ENCODE measurements at places on chromosomes 2 and 18.
A peak's percentile ranks its signal among the peaks of the same experiment; 100 is the strongest.

DNA sequence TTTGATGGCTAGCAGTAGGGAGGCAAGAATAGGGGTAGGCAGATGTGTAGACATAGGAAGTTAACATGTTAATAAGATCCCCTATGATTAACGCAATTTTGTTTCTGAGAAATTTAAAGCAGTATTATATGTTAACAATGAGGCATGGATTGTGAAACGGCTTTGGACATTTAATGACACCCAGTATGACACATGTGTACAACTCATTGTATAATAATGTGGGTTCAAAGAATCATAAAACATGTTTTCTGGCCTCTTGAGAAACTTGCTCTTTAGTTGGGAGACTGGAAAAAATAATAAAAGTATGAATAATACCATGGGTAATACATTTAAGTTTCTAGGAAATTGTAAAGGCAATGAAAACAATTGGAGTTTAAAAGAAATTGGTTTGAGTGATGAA is 332.1 kb upstream of the CDH20 start:
- DNase-seq: no peak

DNA sequence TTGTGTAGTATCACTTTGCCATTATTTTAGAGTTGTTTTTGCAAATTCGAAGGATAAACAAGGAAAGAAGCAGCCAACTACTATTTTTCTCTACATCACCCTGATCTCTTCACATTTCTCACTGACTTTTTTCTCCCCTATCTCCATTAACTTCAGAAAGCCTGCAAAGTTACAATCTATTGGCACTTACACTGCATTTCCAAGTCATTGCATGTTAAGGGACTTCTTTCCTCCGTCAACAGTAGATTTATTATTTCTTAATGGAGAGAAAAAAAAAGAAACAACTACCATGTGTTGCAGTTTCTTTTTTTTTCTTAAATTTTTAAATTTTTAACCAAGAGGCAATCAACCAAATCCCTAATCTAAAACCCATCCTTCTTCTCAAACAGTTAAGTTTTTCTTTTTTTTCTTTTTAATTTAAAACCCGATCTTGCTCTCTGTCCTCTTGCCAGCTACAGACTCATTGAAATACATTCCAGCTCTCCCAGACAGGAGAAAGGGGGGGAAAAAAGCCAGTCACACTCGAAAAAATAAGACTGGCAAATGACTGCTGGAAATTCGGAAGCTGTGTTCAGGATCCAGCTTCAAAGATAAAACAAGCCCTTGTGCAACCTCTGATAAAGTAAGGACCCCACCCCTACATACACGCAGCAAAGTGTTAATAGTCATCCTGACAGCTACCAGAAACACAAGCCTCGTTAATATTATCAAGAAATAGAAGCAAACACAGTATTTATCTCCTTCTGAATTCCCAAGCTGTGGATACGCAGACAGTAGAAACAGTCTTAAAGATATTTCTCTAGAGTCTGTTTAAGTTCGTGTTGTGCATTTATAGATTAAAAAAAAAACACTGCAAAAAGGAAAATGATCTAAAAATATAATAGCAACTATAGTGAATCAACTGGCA is 1.3 kb downstream of the LRRTM4 start:
- DNase-seq: no peak

- DNase-seq: no peak
These were observed 323.1 kb downstream of the CTNNA2 start for GRCh38 chr2:79835911-79836310.

DNA sequence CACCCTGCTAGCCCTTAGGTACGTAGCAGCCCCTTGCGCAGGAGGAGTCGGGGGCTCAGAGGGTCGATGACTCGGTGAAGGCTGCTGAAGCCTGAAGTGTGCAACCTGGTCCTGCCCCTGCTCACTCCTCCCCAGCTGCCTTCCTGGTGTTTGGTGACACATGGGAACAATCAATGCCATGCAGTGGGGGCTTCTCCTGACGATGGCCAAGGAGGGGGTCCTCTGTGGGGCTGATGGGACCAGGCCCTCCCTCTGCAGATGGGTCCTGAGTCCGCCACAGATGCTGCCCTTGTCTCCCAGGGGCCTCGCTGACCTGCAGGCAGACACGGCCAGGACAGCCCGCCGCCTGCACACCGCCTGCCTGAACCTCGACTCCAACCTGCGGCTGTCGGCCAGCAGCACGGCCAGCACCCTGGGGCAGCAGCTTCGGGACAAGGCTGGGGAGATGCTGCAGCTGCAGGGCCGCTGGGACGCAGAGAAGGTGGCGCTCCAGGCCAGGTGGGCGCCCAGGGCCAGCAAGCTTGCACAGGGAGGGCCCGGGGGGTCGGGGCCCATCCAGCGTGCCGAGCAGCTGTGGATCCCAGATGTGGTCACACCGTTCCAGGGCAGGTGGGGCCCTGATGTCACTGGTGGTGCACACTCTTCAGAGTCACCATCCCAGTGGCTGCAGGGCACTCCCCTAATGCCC is 24.6 kb downstream of the CROCC2 start:
- no peak for DNase-seq

- peak; percentile 44 for DNase-seq
These were observed 6.9 kb downstream of the CREG2 start for GRCh38 chr2:101380376-101380775.

DNA sequence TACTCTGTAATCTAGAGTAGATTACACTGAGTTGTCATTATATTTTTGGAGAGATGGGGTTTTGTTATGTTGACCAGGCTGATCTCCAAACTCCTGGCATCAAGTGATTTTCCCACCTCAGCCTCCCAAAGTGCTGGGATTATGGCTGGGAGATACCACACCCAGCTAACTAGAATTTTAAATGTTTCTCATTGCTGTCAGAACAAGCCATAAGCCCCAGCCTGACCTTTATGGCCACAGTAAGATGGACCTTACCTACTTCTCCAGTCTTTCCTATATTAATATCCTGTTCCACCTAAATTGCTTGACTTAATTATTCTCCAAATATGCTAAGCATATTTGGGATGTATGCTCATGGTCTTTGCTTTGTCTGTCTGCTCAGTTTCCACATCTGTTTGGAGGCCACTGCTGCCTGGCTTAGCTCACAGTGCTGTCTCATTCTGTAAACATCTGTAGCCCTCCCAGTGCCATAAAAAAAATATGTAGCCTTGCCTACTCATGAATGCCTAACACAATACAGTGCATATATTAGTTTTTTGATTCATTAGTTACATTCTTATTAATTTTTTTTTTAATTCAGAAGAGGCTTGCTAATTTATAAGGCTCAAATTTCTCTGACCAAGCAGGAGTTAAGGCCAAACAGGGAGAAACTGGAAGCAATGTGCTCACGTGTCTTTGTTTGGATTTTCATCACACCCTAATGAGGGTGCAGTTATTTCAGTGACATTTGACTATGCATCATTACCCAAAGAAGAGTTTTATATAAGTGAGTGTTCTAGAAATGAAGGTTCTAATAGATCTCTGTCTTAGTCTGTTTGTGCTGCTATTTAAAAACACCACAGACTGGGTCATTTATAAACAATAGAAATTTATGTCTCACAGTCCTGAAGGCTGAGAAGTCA is 45.3 kb upstream of the PSME4 start:
- DNase-seq: no peak

DNA sequence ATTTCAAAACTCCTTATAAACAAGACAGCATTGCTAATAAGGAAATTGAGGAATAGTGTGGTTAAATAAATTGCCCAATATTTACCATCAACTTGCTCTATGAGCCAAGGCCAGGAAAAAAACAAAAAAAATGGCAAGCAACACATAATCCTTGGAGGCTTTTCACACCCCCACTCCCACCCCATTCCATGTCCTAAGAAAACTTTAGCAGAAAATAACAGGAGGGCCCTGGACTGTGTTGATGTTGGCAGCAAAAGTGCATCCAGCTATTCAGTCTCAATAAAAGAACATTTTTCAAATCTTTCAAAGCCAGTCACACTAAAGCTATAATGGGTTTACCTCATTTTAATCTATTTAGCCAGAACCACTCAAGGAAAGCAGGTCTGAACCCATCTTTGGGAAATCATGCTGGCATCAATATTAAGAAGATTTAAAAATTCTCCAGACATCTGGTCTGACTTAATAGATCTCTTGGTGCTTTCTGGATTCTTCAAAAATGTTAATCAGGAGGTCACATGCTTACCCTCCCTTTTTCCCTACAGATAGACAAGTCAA is 34.6 kb upstream of the STK17B start:
- DNase-seq: no peak

DNA sequence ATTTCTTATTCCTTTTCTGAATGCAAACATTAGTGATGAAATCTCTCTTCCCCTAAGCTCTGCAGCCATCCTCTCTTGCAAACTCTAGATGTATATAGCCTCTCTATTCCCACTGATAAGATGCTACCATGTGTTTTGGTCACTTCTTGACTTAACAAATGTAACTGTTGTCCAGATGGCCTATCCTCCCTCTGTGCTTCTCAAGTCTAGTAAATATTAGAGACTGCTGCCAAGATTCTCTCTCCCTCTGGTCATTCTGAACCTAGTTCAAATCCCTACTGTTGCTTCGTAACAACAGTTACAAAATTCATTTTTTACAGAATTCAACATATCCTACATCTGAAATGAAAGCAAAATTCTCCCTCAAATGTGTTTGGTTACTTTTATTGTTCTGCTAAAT is 156.6 kb downstream of the TXNL1 start:
- DNase-seq: no peak

GRCh38 chr18:48866028-48866733 is 84.6 kb downstream of the SMAD7 start:
- DNase-seq: no peak

Measured in GOT3 (cell line).